Neural crest cell (in vitro differentiated cells): ENCODE measurements at places on chromosomes 5 and 9. TPM values are rescaled to one million over a fixed set of nuclear protein-coding genes. Genes with fewer than 3 reads are reported as not detected.

GRCh38 chr5:9239071-9239470, 306.8 kb downstream of the SEMA5A start:
- no peak overlapping the region for H3K27ac ChIP-seq
- H3K27me3 ChIP-seq, result no peaks in the 10 kb centered on the region
- H3K4me1 ChIP-seq, result peaks cover 37% of the 10 kb centered on the region
- DNase-seq, result no peak
- no peak overlapping the region for H3K4me3 ChIP-seq

DNA sequence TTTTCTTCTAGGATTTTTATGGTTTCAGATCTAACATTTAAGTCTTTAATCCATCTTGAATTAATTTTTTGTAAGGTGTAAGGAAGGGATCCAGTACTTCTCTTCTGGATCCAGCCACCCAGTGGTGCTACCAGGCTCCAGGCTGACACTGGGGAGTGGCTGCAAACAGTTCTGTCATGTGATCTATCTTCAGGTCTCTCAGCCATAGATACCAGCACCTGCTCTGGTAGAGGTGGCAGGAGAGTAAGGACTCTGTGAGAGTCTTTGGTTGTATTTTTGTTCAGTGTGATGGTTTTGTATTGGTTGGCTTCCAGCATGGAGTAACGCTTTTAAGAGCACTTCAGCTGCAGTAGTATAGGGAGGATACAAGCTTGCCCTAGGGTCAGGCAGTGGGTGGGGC, 205.9 kb downstream of the FGF10 start:
- no peak for DNase-seq
- peaks cover 3% of the 10 kb centered on the region for H3K36me3 ChIP-seq
- H3K4me3 ChIP-seq, result no peak overlapping the region
- H3K27me3 ChIP-seq, result no peaks in the 10 kb centered on the region

DNA sequence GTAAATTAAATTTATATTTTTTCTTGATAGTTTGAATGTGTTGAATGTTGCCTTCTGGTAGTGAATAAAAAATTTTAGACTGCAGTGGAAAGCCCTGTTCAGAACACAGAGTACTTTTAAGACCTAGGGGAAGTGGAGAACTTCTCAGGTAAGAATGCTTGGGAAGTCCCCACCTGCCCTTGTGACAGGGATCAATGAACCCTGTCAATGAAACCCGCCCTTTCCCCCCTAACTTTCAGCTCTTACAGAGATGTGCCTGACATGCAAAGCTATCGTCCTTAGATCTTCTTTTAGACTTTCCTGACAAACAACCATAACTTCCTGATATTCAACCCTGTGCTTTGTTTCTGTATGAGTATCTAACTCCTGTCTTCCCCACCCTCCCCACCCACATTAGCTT, 562.7 kb downstream of the TLE4 start:
- no peak overlapping the region for H3K4me3 ChIP-seq
- H3K4me1 ChIP-seq, result no peaks in the 10 kb centered on the region
- DNase-seq, result no peak
- H3K27me3 ChIP-seq, result no peaks in the 10 kb centered on the region

GRCh38 chr5:87048156-87048555, 219.5 kb upstream of the RASA1 start:
- no peak overlapping the region for H3K4me3 ChIP-seq
- no peaks in the 10 kb centered on the region for H3K36me3 ChIP-seq
- no peak overlapping the region for H3K27ac ChIP-seq
- no peaks in the 10 kb centered on the region for H3K4me1 ChIP-seq
- no peaks in the 10 kb centered on the region for H3K27me3 ChIP-seq

- no peak overlapping the region for H3K27ac ChIP-seq
- H3K27me3 ChIP-seq, result no peaks in the 10 kb centered on the region
- DNase-seq, result no peak
- no peaks in the 10 kb centered on the region for H3K36me3 ChIP-seq
- no peaks in the 10 kb centered on the region for H3K4me1 ChIP-seq
- no peak overlapping the region for H3K4me3 ChIP-seq
These were observed 138.3 kb downstream of the BASP1 start for GRCh38 chr5:17355586-17356346.

DNA sequence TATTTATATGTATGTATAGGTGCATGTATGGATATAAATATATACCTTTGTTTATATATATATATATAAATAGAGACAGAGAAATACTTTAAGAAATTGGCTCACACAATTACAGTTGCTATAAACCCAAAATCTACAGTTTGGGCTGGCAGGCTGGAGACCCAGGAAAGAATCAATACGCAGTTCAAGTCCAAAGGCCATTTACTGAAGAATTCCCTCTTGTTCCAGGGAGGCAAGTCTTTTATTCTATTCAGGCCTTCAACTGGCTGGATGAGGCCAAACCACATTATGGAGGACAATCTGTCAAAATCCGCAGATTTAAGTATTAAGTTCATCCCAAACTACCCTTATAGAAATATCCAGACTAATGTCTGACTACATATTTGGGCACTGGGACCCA, 144.7 kb downstream of the ARL15 start:
- no peaks in the 10 kb centered on the region for H3K27me3 ChIP-seq
- no peak overlapping the region for H3K27ac ChIP-seq
- no peak overlapping the region for H3K4me3 ChIP-seq
- H3K4me1 ChIP-seq, result no peaks in the 10 kb centered on the region

- peaks cover 20% of the 10 kb centered on the region for H3K4me1 ChIP-seq
- no peak overlapping the region for H3K27ac ChIP-seq
- H3K27me3 ChIP-seq, result no peaks in the 10 kb centered on the region
- DNase-seq, result no peak
- no peak overlapping the region for H3K4me3 ChIP-seq
These were observed 21.1 kb downstream of the ORM2 start for GRCh38 chr9:114350636-114351401.

DNA sequence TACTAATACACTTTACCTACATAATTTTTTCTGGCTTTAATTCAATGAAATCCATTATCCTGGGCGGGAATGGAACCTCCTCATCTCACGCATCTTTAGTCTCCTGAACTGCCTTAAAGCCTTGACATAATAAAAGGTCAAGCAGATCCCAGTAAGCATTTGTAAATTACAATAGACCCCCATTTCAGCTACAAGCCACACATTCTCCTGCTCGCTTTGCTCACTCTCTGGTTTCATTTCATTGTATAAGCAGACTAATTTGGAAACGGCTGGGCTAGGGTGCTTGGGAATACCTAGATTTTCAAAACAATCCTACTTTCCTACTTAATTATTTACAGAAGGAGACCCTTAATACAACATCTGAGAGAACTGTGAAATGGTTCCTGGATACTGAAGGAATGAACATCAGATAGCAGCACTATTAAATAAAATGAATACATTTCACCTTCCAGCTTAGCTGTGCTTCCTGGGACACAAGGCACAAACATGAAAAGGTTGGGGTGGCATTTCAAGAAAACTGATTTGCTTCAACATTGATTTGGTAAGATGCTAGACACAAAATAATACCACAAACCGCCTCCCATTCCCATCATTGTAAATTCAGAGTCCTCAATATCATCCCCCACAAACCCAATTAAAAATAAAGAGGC, 1.5 kb downstream of the JAKMIP2 start:
- DNase-seq, result no peak
- no peaks in the 10 kb centered on the region for H3K27me3 ChIP-seq
- H3K4me3 ChIP-seq, result peak overlapping the region; percentile 92

- H3K4me3 ChIP-seq, result no peak overlapping the region
- H3K36me3 ChIP-seq, result peaks cover 17% of the 10 kb centered on the region
- H3K27ac ChIP-seq, result no peak overlapping the region
- H3K27me3 ChIP-seq, result no peaks in the 10 kb centered on the region
These were observed 12.9 kb downstream of the MACROH2A1 start for GRCh38 chr5:135386096-135386495.

DNA sequence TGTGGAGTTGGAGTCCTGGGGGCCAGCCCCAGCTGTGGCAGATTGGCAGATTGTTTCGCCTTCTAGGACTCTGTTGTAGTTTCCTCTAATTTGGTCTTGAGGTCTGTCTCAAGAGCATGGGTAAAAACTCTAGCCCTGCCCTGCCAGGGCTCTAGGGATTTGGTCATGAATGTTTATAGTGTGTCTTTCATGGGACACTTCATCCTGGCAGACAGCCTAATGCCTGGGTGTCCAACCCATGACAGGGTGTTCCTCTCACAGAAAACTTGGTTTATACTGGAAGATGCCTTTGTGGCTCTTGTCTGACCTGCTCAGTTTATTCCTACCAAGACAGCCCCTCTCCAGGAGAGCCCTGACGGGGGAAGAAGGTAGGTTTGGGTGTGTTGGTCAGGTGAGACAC, 45.5 kb downstream of the GALNT12 start:
- H3K27me3 ChIP-seq, result no peaks in the 10 kb centered on the region
- peaks cover 10% of the 10 kb centered on the region for H3K4me1 ChIP-seq
- no peak overlapping the region for H3K4me3 ChIP-seq
- H3K36me3 ChIP-seq, result no peaks in the 10 kb centered on the region

- DNase-seq, result no peak
- peaks cover 6% of the 10 kb centered on the region for H3K36me3 ChIP-seq
- H3K4me3 ChIP-seq, result no peak overlapping the region
- peak overlapping the region; percentile 81 for H3K27ac ChIP-seq
These were observed 81.5 kb downstream of the RGS3 start for GRCh38 chr9:113545068-113545467.

DNA sequence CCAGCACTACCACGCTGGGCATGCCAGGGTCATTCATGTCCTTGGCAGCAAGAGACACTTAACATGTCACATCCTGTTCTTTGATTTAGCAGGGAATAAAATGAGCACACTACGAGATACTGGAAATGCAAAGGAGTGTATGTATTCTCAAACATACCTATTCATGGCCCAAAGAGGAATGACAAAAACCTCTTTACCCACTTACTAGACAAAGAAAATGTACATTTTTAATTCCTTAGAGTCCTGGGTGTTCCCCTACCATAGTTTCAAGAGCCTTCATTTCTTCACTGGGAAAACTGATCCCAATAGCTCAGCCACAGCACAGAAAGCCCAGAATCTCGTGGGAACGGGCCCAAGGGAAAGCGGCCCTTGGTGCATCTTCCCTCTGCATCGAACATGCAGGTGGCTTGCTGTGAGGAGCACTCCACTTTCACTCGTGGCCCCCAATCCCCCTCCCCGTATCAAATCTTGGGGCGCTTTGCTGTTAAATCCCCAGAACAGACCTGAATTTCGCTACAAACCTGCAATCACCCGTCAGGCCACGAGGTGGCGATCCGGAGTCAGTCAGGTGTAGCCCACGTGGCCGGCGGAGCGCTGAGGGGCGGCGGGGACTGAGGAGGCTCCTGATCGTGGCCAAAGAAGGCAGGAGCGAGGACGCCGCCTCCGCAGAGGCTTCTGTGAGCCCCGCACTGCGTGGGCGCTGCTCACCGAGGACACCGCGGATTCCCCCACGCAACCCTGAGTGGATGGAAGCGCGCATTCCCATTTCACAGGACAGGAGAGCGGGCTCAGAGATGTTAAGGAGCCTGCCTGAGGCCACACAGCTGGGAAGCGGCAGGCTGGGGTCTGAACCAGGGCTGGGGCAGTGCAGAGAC, 91.4 kb downstream of the LMX1B start:
- H3K4me1 ChIP-seq, result peaks cover 10% of the 10 kb centered on the region
- H3K27ac ChIP-seq, result no peak overlapping the region
- peak; percentile 87 for DNase-seq
- no peak overlapping the region for H3K4me3 ChIP-seq
- H3K36me3 ChIP-seq, result no peaks in the 10 kb centered on the region

DNA sequence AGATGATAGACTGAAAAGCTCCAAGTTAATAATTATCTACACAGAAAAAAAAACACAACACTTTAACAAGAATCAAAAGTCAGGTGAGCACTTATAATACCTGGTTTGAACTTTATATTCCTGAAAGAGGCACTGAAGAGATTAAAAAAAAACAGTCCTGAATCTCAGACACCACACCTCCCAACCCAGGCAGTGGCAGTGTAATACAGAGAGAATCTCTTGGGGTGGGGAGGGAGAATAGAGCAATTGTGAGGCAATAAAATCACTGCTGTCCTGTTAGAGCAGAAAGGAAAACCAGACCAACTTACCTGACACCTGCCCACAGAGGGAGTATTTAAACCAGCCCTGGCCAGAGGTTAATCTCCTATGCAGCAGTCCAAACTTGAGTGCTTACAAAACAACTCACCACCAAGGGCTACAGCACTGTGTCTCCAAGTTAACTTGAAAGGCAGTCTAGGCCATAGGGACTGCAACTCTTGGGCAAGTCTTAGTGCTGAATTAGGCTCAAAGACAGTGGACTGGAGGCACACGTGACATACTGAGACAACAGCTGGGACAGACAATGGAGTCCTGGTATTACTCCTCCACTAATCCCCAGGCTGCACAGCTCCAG, 54.2 kb downstream of the SLCO4C1 start:
- DNase-seq, result no peak
- no peak overlapping the region for H3K27ac ChIP-seq
- no peaks in the 10 kb centered on the region for H3K4me1 ChIP-seq
- no peak overlapping the region for H3K4me3 ChIP-seq

GRCh38 chr5:10532421-10532820, 31.4 kb upstream of the ANKRD33B start:
- DNase-seq, result no peak
- no peak overlapping the region for H3K27ac ChIP-seq
- H3K4me1 ChIP-seq, result peaks cover 7% of the 10 kb centered on the region
- H3K36me3 ChIP-seq, result no peaks in the 10 kb centered on the region
- peaks cover 7% of the 10 kb centered on the region for H3K27me3 ChIP-seq

LCN9 gene
- total RNA-seq, result 0.30 and 0.66 TPM in 2 replicates

RNF44 gene
- 93.8 and 97.1 TPM in 2 replicates for total RNA-seq

ZNF883 gene
- total RNA-seq, result 8.7 TPM in 2 replicates

CTNND2 gene
- 39.4 and 40.0 TPM in 2 replicates for total RNA-seq

SMC2 gene
- total RNA-seq, result 45.4 and 50.0 TPM in 2 replicates

CATSPER3 gene
- 0.36 and 0.54 TPM in 2 replicates for total RNA-seq

PCDHB16 gene
- total RNA-seq, result 11.4 and 12.6 TPM in 2 replicates

TRIM7 gene
- not detected in 2 replicates for total RNA-seq

FAXDC2 gene
- total RNA-seq, result 2.7 and 2.9 TPM in 2 replicates

PPP3R2 gene
- not detected in 2 replicates for total RNA-seq

GABRA1 gene
- not detected in 2 replicates for total RNA-seq

BRINP1 gene
- 0.86 and 0.96 TPM in 2 replicates for total RNA-seq

PFN3 gene
- total RNA-seq, result not detected in 2 replicates

KLF9 gene
- total RNA-seq, result 0.19 and 0.20 TPM in 2 replicates
